AG04450 (cell line): ENCODE measurements at places on chromosomes 4 and X. TPM values are rescaled to one million over a fixed set of nuclear protein-coding genes. Genes with fewer than 3 reads are reported as not detected.

CT45A3 gene
- not detected in 2 replicates for polyA plus RNA-seq

AVPR2 gene
- polyA plus RNA-seq: not detected in 2 replicates

PABPC5 gene
- polyA plus RNA-seq: 0.93 and 1.1 TPM in 2 replicates

ZAR1 gene
- not detected in 2 replicates for polyA plus RNA-seq

DNA sequence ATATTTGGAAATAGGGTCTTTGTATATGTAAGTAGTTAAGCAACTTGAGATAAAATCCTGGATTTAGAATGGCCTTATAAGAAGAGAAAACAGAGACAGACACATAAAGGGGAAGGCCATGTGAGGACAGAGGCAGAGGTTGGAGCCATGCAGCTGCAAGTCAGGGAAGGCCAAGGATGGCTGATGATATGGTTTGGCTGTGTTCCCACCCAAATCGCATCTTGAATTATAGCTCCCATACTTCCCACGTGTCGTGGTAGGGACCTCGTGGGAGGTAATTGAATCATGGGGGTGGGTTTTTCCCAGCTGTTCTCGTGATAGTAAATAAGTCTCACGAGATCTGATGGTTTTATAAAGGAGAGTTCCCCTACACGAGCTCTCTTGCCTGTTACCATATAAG is 76.3 kb downstream of the STK32B start:
- no peak for DNase-seq

DNA sequence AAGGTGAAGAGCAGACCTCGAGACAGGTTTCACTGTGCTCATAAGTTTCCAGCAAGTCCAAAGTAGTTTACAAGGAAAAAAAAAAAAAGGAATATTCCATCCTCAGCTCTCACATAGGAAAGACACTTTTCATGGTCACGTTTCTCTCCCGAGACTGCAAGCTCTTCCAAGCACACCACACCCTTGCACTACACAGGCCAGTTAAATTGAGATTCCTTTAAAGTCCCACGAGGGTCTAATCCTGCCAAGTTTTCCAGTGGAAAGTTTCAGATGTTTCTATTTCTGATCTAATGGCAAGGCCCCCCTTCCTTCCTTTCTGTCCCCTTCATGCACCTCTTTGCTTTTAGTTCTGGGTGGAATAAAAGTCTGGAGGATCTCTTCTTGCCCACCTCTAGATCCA is 67.9 kb upstream of the PCDH19 start:
- DNase-seq: no peak

GRCh38 chr4:102599455-102599854 is 98.3 kb downstream of the NFKB1 start:
- no peak for DNase-seq

GRCh38 chr4:40940317-40940741 is 190.6 kb downstream of the NSUN7 start:
- no peak for DNase-seq

- no peak for DNase-seq
Observed at GRCh38 chr4:159155119-159155518, 52.2 kb downstream of the RAPGEF2 start.
